ENCODE measurements at places on chromosomes 2 and 18.

- no peak for DNase-seq
Measured at GRCh38 chr18:8794934-8795280, 89.6 kb downstream of the MTCL1 start.

DNA sequence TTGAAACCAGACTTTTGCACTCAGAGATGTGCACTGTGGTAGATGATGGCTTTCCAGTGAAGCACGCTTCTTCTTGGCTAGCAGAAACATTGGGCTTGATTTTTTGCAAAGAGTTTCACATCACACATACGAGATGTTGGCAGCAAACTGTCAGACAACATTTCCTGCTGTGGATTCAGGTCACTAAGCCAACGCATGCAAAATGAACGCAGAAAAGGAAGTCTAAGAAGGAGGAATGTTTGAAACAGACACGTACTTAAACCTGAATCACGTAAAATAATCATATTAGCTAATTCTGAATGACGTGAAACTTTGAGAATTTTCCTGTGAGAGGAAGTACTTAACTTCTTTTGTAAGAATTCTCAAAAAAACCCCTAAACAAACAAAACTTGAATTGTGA lies 88.1 kb downstream of the EPB41L3 start:
- DNase-seq: no peak

- no peak for DNase-seq
Measured at GRCh38 chr2:239509373-239510143, 108.7 kb upstream of the HDAC4 start.

DNA sequence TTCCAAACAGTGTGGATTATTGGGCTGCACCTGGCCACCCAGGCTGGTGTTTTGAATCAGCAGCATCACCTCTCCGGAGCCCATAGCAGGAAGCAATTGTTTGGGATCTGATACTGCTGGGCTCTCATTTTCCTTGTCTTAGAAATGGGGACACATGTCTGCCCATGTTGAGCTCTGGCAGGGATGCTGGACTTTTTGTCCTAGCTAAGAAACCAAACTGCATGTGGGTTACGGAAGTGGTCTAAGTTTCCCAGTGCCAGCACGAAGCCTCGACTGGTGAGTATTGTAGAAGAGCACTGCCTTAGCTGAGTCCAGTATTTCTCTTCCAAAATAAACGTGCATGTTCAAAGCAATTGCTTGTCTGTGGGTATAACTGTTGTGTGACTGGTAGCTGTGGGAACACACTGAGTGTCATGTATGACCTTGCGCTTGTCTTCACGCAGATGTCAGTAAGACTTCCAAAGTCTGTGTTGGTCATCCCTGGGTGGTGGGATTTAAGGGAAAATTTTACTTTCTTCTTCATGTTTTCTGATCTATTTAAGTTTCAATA lies 43.6 kb downstream of the SH3RF3 start:
- DNase-seq: no peak

DNA sequence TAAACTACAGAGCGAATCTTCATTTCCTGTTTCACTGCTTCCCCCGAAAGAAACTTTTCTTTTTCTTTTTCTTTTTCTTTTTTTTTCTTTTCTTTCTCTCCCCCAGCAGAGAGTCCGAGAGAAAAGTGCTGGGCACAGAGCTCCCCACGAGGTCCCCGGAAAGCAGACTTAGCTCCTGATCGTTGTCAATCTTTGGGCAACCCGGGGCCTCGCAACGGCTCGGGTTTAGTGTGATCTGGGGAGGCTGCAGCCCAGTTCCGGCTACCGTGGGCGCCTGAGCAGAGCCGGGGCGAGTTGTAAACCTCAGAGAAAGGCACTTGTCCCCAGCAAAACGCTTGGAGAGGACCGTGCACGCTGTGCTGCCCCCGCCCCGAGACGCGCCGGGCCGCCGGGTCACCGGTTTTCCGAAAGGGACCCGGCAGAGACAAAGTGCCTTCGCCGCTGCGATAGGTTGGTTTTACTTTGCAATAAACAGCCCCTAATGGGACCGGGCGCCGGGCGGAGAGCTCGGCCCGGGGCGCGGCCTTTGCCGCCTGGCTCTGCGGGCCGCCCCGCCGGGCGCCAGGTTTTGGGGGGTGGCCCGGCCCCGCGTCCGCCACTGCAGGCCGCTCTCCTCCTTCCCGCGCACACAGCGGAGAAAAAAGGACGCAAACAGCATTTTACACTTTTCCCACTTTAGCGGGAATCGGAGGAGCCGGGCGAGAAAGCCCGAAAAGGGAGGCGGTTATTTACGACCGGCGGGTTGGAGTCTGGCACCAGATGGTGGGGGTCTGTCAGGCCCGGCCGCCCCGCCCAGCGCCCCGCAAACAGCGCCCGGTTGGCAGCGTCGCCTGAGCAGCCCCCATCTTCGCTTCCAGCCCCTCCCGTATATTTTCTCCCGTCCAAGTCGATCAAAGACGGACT lies 136.0 kb downstream of the INSIG2 start:
- DNase-seq: peak; percentile 23

DNA sequence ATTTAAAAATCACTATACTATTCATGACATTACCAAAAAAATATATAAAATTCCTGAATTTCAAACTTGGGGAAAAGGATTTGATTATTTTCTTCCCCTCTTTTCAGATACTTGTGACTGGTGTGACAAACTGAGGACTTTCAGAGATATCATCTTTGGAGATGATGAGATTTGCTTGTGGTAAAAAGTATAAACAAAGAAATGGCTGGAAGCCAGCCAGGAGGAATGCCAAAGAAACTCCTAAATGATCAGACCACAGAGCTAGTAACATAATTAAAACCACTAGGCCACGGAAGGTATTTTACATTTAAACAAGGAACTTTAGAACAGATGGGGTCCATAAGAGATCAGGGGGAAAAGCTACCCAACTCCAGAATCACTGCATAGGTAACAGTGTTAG lies 58.7 kb downstream of the PIGN start:
- DNase-seq: peak; percentile 34

DNA sequence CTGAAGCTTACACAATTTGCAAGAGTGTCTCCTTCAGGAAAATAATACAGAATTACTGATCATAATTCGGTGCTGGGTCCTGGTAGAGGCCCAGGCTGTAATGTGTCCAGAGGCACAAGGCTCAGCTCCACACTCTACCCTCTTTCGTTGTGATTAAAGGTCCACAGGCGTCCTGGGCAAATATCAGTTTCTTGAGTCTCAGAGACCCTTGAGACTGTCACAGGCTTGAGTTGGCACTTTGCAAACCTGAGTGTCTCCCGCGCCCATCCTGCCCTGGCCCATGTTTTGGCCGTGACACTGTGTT lies 46.9 kb upstream of the SMAD7 start:
- no peak for DNase-seq

DNA sequence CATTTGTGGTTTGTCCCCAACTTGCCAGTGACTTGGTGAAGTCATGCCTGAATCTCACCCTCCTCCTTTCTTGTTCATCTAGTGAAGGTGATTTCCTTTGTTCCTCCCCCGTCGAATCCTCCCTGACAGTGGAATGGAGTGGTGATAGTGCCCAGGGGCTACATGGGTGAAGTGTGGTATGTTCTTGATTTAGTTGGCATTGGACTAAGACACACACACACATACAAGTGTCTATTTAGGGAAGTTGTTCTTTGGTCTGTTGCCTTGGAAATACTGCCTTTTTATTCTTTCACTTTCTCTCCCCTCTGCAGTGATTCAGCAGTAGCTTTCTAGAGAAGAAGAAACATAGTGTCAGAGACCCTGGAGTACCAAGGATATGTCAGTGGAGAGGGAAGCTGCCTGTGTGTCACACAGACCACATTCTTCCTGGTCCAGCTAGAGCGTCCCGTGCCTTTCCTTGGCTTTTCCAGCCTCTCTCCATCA lies 10.9 kb downstream of the INPP4A start:
- DNase-seq: peak; percentile 79

DNA sequence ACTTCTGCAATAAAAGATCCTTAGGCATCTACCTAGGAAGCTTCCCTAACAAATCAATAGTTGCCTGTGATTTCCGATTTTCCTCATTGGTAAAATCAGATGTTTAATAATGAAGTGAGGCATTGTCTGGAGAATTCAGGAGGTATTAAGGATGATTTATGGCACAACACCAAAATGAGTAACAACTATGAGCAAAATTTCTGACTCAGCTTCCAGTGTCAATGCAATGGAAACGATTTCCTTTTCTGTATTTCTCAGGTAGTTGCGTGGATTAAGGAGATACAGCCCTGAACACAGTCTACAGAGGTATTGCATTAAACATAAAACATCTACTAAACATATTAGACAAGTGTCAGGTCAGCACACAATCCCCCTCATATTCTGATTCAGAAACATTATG lies 99.5 kb downstream of the EPB41L3 start:
- peak; percentile 63 for DNase-seq

- DNase-seq: no peak
Measured at GRCh38 chr2:157376041-157376440, 50.4 kb upstream of the ERMN start.

DNA sequence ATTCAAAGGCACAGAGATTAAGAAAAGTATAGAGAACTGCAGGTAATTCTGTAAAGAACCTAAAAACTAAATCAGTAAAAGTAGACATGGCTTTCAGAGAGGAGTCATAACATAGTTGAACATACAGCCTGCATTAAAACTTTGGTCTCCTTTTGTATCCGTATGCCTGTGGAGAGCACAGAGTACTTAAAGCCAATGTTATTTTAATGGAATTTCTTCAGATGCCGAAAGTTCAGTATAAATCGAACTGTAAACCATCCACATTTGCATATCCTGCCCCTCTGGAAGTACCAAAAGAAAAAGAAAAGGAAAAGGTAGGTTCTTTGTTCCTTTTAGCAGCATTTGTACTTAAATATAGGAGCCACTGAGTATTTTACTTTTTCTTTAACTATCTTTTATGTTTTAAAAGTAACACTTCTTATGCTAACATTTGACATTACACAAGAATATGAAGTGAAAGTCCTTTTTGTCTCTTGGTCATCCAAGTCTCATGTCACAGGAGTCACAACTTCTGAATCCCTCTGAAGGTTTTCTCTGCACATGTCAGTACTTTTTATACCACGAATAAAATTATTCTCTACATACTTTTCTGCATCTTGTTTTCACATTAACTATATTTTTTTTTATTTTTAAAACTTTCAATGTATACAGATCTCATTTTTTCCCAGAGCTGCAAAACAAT lies 34.9 kb upstream of the ARMC9 start:
- no peak for DNase-seq

GRCh38 chr2:185215497-185215896 lies 523.1 kb upstream of the FSIP2 start:
- DNase-seq: no peak

DNA sequence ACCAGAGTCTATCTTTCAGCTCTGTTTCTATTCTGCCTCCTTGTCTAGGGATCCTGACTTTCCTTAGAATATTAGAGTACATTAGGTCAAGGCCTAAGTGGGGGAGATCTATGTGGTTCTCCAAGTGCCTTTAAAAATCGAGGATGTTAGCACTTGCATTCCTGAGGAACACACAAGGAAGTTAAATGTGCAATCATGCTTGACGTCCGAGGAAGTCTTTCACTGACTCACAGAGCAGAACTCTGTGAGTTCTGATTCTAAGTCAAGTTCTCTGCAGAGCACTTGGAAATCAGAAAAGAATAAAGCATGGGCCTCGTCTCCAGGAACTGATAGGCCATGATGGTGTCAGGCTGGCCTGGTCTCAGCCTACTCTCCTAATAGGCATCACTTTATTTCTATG lies 17.2 kb downstream of the FHOD3 start:
- peak; percentile 97 for DNase-seq

GRCh38 chr2:42254186-42254895 lies 85.2 kb downstream of the EML4 start:
- no peak for DNase-seq

GRCh38 chr18:54135216-54135615 lies 89.3 kb downstream of the MBD2 start:
- no peak for DNase-seq

DNA sequence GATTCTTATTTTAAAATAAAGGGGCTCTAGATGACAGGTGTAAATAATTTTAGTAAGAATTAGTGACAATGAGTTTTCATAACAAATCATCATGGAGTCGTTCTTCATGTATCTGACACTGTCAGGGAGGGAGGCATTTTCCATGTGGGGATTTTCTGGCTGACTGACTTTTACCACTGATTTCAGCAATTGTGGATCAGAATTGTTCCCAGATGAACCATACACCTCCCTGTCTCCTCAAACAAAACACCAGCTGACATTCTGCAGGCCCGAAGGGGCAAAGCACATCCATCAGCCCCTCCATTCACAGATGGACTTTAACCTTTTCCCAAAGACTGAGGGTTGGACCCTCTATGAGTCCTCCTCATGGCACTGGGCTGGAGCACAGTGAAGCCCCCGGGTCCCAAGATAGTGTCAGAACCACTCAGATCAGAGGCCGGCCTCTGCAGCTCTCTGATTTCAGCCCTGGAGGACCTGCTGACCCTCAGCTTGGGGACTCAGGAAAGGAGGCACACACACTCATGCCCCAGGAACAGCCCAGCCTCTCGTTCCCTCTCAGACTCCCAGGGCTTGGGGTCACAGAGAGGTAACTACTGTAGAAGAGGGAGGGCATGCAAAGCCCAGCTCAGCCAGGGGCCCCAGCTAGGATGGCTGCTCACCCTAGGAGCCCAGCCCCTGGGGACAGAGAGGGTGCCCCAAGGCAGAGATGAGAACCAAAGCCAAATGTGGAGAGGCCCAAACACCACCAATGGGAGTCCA lies 43.2 kb upstream of the LOXHD1 start:
- no peak for DNase-seq

DNA sequence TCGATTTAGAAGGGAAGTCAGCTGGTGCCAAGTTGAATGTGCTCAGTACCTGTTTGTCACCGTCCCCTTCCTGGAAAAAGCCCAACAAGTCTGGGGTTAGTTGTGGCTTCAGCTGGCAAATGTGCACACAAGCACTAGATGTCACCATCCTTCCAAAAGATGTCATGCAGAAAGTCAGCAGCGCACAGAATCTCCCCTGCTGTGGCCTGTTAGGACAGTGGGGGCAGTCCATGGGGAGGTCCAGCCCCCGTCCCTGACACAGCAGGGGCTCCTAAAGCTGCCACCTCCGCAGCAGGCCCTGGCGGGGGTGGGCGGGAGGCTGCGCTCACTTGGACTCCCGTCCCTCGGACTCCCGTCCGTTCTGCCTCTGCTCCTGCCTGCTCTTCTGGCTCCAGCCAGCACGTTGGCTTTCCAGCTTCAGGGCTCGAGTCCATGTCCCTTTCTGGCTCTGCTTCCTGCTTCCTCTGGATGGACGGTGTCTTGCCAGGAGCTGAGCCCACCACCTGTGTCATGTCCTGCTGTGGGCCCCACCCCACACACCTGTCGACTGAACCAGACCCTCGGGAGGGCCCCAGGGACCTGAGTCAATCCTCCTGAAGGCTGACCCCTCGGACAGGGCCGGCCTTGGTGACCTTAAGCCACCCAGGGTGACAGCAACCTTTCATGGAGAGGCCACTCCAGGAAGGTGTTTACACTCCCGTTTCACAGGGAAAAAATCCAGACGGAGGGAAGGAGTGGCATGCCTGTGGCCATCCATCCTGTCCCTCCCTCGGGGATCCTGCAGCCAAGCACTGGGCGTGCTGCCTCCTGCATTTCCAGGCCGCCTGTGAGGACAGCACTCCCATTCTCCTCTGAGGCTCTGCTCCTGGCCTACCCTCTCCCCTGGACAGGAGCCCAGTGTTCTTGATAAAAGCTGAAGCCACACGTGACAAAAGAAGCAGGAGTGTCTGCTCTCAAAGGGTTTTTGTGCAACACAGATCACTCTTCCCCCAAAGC lies 8.5 kb downstream of the RAB17 start:
- DNase-seq: peak; percentile 72

- DNase-seq: peak; percentile 92
Measured at GRCh38 chr2:201135386-201135785, 19.4 kb downstream of the CFLAR start.

Measured in kidney tubule cell (primary cell).